ENCODE measurements at places on chromosomes 2 and 18.

DNA sequence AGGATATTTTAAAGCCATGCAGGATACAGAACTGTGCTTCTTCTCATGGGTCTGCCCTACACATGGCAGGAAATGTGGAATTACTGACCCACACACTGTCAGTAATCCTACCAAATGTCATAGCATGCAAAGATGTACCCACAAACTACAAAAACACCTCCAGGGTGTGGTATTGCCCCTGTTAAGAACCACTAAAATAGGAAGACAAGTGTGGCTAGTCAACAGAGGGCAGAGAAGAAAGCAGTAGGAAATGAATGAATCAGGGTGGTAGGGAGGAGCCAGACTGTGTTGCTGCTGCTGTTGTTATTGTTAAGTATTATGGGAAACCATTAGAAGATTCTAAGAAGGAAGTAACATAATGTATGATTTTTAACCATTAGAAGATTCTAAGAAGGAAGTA is 556.7 kb upstream of the ACVR2A start:
- no peak for DNase-seq

- DNase-seq: no peak
Observed at GRCh38 chr2:98240786-98241398, 105.4 kb upstream of the CNGA3 start.

- DNase-seq: no peak
Observed at GRCh38 chr2:99376254-99376864, 39.2 kb downstream of the EIF5B start.

DNA sequence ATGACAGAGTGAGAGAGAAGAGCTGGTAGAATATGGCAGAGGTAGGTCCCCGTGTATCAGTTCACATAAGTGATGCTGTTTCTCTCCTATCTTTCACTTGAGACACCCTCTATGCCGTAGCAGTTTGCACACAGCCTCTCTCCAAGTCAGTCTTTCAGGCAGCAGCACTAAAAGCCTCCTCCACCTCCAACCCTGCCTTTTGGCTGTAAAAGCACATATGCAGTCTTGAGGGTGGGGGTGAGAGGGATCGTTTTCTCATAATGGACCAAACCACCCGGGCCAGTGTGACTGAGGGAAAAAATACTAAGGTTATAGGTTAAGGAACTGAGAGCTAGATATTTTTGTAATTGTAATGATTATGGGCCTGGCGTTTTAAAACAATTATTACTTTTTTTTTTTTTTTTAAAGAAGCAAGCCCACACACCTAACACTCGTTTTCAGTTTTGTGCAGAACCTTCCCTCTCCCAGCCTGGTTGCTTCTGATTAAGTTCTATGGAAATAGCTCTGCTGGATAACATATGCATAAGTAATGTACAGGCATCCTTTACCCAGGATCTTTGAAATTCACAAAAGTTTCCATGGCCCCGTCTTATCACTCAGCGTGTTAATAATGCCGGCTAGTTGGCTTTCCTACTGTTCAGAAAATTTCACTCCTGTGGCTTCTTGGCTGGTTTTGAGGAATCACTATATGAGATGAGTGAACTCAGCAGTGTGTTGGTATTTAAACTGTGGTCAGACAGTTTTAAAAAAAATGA is 112.2 kb upstream of the MEIS1 start:
- no peak for DNase-seq

DNA sequence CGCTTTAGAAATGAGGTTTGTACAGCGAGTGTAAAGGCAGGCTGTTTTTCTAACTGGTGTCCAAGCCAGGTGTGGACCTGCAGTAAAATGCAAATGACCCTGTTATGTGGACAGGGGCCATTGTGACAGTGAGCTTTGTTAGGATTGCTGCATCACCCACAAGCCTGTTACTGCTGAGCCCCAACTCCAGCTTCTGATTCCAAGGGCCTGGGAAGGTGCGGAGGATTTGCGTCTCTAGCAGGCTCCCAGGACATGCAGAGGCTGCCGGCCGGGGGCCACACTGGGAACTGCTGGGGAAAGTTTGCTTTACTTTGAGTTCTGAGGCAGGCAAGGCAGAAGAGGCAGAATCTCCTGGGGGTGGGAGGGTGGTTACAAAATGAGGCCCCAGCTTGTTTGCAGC is 164.1 kb downstream of the GLI2 start:
- no peak for DNase-seq
